ENCODE measurements at places on chromosomes 1 and 21.

- DNase-seq = no peak
These were observed 40.1 kb upstream of the SLC5A9 start for GRCh38 chr1:48182439-48182838.

GRCh38 chr1:31400393-31400792, 12.6 kb upstream of the SERINC2 start:
- DNase-seq = no peak

GRCh38 chr1:227234998-227235405, 83.3 kb downstream of the CDC42BPA start:
- no peak for DNase-seq

DNA sequence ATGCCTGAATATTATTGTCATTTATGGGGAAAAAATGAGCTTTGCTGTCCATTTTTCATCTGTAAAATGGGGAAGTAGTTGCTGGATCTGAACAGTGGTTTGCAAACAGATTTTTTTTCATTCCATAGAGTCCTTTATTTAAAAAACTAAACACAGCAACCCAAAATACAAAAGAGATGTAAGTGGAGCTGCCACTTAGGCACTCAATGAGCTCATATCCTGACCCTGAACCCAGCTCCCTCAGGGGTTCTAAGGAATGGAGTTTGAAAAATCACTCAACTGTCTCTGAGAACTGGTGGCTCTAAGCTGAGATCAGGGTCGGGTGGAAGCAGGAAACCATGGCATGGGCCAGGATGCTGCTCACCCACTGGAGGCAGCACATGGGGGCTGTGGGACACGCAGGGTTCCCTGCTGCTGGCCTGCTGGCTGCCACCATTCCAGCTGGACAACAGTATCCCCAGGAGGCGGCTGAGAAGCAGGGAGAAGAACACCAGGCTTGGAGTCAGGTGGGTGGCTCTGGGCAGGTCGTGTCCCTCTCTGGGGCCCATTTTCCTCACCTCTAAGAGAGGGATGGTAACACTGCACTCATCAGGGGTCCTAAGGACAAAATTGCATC, 9.6 kb upstream of the ECE1 start:
- no peak for DNase-seq

DNA sequence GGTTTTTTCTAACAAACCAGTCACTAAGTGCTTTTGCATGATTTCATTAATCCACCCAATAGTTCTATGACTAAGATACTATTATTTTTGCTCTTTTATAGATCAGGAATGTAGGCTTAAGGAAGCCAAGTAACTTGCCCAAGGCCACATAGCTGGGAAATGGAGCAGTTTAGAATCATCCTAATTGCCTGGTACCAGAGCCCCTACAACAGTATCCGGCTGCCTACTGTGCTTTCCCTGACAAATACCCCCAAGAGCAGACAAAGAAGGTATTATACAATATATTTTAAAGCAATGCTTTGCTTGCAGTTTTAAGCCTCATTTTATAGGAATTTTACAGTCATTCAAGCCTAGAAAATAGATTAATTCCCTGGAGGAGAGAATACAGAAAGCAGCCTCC, 45.5 kb upstream of the RASAL2 start:
- DNase-seq = no peak

GRCh38 chr1:240797050-240797449, 185.1 kb upstream of the GREM2 start:
- no peak for DNase-seq
